ENCODE measurements at places on chromosomes 2 and 18.

- no peak for DNase-seq
These were observed 694.6 kb downstream of the CPS1 start for GRCh38 chr2:211251016-211251415.

DNA sequence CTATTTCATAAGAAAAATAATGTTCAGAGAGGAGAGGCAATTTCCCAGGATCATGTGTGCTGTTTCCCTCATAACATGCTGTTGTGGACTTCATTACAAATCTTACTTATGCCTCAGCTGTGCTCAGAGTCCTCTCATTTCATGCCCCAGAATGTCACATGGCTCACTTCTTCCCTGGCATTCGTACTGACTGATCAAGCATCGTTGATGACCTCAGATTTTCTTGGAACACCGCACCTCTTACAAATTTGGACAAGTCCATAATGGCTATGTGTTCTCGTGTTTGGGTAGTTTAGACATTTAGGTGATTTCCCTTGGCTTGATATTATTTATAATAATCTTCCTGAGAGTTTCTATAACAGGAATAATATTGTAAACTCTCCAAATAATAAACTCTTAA is 32.9 kb downstream of the SERPINB7 start:
- DNase-seq = no peak

- peak; percentile 69 for DNase-seq
These were observed 131.3 kb downstream of the COL6A3 start for GRCh38 chr2:237282568-237283128.

GRCh38 chr18:54090856-54091255 is 133.6 kb downstream of the MBD2 start:
- no peak for DNase-seq

GRCh38 chr2:1864981-1865421 is 120.7 kb upstream of the PXDN start:
- DNase-seq = no peak

DNA sequence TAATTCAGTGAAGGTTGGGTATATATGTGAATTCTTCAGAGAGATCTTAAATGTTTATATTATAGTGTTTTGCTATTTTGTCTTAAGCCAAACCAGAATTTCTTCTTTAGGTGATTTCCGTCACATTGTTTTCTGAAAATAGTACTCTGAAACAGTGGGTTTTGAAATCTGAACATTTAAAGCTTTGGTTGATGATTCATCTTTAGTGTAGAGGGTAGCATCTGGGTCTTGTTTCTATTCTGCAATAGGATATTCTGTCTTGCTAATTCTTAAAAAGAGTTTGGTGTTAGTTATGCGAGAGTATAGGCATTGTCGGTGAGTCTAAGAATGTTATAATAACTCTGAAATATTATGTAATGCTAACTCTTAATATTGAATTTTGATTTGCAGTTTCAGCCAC is 69.6 kb upstream of the FAM237A start:
- no peak for DNase-seq

GRCh38 chr2:233047667-233048066 is 12.5 kb upstream of the INPP5D start:
- DNase-seq = no peak

- peak; percentile 29 for DNase-seq
These were observed 465.0 kb upstream of the CWC22 start for GRCh38 chr2:180472133-180472532.

DNA sequence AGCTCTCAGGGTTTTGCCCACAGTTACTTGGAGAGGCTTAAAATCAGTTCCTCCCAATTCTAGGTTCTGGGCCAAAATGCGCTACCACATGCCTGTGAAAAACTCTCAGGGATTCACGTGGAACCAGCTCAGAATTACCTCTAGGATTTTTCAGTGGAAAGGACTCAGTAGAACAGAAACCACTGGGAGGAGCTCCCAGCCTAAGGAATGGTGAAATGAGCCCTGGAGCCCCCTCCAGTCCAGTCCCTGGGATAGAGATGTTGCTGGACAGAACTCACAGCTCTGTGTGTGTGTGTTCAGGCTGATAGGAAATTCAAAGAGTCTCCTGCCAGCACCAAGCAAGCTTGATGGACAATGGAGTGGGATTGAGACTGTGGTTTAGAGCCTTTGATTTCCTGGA is 21.1 kb upstream of the SLC9A4 start:
- DNase-seq = no peak

- DNase-seq = no peak
These were observed 3.0 kb downstream of the LYG1 start for GRCh38 chr2:99297994-99298393.

- no peak for DNase-seq
These were observed 18.1 kb upstream of the RFX8 start for GRCh38 chr2:101492936-101493473.

DNA sequence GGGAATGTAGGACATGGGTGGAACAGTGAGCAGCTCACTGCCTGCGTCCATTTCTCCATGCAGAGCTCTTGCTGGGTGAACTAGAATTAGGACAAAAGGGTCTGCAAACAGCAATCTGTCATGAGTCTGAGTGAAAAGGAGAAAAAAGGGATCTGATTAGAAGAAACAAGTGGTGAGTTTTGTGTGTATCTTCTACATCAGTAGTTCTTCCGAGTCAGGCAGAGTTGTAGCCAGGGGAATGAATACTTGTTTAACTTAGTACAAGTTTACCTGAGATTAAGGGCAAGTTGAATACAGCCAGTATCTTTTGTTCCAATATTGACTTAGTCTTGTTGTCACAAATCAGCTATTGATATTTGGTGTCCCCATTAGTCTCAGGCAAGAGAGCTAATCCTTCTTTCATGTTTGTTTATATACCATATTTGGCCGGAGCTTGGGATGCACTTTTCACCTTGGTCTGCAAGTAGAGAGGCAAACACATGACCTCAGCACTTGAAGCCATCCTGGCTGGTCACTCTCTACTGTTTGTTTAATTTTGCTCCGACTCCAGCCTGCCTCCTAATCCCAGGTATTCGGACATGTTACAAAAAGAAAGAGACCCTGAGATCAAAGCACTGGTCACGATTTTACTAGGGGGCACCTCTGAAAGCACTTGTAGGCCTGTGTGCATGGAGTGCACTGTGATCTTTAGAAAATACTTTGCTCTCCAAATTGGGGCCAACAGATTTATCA is 211.0 kb upstream of the NT5C1B start:
- no peak for DNase-seq

GRCh38 chr2:230825354-230825753 is 39.4 kb upstream of the ITM2C start:
- no peak for DNase-seq

GRCh38 chr2:203707530-203707929 is 1.1 kb downstream of the CD28 start:
- no peak for DNase-seq

DNA sequence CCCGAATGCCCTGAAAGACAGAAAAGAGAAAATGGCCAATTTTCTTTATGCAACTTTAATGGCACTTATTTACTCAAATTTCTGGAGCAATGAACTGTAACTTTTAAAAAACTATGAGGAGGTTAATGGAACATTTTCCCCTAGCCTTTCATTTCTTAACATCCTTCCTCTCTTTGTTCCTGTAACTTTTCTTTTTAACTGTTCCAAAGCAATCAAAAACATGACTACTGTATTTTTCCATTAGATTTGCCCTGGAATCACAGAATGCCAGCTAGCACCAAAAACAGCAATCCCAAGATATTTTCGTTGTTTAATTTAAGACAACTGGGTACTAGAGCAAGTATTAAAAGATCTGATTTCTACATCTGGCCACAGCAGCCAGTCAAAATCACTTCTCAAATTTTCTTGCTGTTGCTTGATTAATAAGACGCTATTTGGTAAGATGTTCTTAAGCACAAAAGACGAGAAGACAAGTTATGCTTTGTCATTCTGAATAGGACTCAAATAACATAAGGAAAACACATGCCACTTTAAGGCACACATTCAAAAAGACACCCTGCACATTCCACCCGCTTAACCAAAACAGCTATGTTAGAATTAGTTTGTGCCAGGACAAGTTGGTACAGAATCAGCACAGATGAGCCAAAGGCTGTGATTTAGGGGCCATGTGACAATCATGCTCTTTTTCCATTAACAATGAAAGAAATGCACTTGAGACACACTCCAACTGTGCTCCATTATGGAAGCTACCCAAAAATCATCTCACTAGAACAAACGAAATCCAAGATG is 3.6 kb downstream of the STARD7 start:
- DNase-seq = no peak

GRCh38 chr2:132640116-132640515 is 29.9 kb downstream of the LYPD1 start:
- no peak for DNase-seq

DNA sequence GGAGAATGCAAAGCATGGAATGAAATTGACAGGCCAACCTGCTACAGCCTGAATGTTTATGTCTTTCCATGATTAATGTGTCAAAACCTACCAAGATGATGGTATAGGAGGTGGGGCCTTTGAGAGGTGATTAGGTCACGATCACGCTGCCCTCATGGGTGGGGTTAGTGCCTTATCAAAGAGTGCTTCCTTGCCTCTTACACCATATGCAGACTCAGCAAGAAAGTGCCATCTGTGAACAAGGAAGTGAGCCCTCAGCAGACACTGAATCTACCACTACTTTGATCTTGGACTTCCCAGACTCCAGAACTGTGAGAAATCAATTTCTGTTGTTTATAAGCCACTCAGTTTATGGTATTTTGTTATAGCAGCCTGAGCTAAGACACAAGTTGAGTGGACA is 147.5 kb upstream of the BCL2L11 start:
- DNase-seq = no peak
